LoVo (cell line): ENCODE measurements at places on chromosomes 16 and 17.

GRCh38 chr17:80116276-80116920 lies 15.0 kb downstream of the GAA start:
- no peak for DNase-seq

GRCh38 chr17:17034026-17034425 lies 8.2 kb upstream of the MPRIP start:
- no peak for DNase-seq

DNA sequence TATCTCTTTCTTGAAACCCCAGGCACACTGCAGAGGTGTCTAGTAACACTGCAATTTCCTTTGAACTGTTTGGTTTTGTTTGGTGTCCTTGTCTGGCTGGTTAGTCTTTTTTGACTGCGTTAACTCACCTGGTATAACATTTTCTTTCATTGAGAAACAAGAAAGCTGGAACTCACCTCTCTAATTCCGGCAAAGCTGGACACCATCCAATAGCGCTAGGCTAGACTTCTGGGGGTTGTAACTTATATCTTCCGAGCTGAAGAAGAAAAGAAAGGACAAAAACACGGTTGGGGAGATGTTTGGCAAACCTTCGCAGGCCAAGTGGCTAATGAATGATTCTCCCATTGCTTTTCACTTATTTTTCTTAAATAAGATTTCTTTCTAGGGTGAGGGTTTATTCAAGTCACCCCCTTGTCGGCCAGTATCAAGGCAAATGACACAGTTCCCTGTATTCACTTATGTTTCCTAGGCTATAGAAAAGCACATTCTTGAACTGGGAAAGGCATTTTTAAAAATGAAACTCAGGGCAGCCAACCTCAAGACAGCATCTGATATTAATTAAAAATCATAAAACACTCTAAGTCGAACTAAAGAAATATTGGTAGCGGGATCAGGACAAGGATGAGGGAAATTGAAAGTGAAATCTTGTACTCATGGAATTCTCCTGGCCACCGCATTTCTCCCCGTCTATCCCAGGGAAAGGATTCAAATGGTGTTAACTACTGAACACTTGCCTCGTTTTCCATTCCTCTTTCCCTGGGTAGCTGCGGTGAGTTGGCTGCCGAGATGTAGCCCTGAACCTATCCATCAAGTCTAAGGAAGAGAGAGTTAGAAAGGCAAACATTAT lies 95.9 kb upstream of the ZFHX3 start:
- no peak for DNase-seq

GRCh38 chr17:75459590-75460267 lies 3.3 kb downstream of the TMEM94 start:
- DNase-seq: peak; percentile 64

- no peak for DNase-seq
These were observed 3.6 kb downstream of the SLC43A2 start for GRCh38 chr17:1625053-1625452.

DNA sequence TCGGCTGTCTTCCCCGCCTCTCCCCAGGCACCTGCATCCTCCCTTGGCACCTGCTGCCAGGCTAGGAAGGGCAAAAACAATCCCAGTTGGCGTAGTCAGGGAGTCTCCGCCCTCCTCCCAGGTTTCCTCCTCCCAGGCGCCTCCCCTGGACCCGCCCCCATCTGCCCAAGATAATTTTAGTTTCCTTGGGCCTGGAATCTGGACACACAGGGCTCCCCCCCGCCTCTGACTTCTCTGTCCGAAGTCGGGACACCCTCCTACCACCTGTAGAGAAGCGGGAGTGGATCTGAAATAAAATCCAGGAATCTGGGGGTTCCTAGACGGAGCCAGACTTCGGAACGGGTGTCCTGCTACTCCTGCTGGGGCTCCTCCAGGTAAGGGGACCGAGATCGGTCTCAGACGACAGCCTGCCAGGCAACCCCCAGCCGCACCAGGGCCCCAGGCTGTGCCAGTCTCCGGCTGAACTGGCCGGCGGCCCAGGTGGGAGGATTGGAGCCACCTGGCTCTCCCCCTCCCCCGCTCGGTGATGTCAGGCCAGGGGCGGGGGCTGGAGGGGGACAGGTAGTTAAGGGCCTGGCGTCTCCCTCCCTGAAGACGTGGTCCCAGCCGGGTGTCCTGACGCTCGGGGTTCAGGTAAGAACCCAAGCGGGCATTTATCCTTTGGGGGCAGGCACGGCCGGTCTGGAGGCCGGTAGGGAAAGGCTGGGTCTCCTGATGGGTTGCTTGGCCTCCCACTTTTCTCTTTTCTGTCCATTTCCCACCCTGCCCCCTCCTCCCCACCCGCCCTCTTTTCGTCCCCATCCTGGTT lies at the start of gene GRB7:
TSS of gene GRB7 (plus strand) at position 179 of the 808 bp plus-strand sequence. CDS start 4,364 bp downstream, outside the sequence.
- peak; percentile 88 for DNase-seq

DNA sequence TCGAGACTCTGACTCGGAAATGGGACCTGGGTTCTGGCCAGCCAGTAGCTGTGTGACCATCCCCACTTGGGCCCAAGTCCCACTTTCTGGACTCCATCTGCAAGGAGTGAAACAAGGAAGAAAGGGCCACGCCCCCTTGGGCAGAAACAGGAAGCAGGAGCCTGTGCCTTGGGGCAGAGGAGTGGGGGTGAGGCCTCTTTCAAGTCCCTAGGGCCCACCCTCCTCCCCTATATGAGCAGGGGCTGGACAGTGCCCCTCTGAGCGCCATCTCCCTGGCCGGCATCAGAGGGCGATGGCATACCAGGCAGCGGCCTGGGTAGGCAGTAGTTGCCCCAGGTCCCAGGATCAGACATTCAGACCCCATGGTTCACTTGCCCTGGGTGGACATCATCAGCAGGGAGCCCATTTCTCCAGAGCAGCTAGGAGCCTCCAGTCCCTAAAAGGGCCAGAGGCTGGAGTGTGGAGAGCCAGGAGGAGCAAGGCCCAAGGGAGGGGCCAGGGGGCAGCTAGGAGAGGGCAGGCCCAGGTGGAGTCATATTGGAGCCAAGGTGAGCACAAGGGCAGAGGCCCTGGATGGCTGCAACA lies 7.1 kb downstream of the BCAR1 start:
- no peak for DNase-seq

DNA sequence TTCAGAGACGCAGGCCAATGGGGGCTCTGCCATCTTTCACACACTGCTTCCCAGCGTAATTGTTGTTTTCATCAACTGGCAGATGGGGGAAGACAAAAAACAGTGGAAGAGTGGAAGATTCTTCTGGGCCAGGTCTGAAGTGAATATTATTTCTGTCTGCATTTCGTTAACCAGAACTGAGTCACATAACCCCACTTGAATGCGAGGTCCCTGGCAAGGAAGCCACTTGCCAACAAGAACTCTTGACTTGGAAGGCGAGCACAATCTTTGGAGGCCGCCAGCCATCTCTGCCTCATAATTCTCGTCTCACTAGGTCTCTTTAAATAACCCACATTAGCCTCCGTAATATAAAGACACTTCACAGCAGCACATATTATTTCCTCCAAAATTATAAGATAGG lies 75.4 kb downstream of the CYB561 start:
- DNase-seq: no peak

GRCh38 chr17:37274461-37274860 lies 101.3 kb upstream of the C17orf78 start:
- DNase-seq: no peak

DNA sequence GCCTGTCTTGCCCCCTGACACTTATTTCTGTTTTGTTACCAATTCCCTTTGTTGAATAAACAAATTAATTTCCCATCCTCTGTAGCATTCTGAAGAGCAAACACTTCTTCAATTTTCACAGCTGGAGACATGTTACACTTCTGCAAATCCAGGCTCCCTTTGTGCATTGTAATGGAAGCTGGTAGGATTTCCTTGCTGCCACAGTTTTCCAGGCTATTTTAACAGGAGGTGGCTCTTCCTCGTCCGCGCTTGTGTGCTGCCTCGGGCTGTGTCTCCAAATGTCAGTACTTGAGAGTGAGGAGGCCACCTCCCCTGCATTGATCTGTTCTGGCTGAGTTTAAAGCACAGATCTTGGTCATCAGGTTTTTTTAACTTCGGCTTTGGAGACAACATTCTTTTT lies 40.0 kb downstream of the SOST start:
- no peak for DNase-seq

DNA sequence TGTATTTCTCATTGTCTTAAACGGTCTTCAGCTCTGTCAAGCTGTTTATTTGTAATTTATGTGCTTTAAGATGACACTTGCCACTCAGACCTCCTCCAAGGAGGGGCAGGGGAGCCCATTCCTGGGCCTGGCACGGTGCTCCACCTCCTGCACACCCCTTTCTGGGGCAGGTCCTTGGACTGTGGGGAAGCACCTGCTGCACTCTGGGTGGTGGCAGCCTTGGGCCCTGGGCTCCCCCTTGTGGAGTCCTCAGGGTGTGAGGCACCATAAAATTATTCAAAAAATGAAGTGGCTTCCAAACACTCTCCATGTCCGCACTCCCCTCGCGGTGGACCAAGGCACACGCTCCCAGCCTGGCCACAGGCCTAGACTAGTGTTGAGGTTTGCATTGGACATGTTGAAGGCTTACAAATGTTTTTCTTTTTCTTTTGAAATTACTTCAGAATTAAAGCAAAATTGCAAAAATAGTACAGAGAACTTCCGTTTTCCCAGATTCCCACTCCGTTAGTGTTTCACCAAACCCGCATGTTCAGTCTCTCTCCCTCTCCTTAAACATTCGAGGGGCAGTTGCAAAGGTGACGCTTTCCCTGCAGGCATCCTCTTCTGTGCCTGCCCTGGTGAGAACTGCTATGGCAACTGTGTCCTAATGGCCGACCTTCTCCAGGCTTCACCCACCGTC lies 32.4 kb downstream of the FOXK2 start:
- peak; percentile 49 for DNase-seq

- no peak for DNase-seq
These were observed 160.4 kb downstream of the WWOX start for GRCh38 chr16:78259873-78260272.

GRCh38 chr16:4682616-4683254 lies 10.6 kb upstream of the NUDT16L1 start:
- no peak for DNase-seq

- no peak for DNase-seq
These were observed 43.4 kb downstream of the IRX6 start for GRCh38 chr16:55367301-55367811.

DNA sequence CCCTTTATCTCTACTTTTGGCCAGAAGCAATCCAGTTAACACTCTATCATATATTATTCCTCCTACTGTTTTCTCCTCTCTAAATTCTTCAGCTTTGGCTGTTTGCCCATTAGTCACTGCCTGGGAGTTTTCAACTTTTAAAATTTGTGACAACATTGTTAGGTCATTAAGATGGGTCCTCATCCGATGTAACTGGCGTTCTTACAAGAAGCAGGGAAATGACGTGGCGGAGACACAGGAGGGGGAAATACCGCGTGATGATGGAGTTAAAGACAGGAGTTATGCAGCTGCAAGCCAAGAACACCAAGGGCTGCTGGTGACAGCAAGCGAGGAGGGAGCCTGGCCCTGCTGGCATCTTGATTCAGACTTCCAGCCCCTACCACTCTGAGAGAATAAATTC lies 34.8 kb upstream of the CPHXL start:
- DNase-seq: peak; percentile 9

GRCh38 chr16:84514874-84515835 lies 10.7 kb upstream of the MEAK7 start:
- DNase-seq: no peak

DNA sequence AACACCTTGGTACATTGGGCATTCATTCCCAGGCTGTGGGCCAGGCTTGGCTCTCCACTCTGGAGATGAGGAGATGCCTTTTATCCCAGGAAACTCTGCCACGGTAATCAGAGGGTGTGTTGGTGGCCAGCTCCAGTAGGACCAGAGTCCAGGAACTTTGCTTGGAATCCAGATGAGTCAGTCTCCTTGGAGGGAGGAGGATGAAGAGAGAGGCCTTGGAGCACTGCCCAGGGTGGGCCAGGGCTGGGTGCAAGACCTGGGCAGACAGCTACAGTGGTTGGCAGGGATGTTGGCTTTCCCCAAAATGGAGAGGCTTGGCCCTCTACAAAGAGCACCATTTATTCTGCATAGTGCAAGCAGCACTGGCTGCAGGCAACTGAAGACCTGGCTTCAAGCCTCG lies 209.0 kb downstream of the RGS9 start:
- DNase-seq: peak; percentile 74

DNA sequence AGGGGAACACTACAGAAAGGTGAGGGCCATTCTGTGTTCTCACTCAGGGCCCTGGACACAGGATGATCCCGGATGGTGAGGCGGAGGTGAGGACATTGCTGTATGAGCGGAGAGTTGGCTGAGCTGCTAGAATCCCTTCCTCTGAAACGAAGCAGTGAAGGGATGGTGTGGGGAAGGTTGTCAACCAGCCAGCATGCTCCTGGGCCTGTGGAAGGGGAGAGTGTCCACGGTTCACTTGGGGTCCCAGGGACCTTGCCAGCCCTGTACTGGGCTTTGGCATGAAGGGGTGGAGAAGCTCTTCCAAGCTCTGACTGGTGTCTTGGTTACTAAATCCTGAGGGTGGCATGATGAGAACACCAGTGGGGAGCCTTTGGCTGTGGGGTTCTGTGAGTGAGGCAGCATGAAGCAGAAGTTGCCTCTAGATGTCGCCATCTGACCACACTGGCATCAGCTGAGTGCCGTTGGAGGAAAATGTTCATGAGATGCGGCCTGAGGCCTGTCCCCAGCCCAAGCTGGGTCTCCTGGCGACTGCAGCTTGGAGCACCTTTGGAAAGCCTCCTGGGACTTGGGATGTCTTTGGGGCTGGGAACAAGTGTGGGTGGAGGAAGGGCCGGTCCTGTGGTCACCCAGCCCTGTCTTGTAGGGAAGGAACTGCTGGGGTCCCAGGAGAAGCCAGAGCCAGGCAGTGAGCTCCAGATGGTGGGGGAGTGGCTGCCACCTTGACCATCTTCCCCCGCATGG lies 14.8 kb downstream of the PDP2 start:
- peak; percentile 48 for DNase-seq

- no peak for DNase-seq
These were observed 72.7 kb downstream of the N4BP1 start for GRCh38 chr16:48537275-48537674.

DNA sequence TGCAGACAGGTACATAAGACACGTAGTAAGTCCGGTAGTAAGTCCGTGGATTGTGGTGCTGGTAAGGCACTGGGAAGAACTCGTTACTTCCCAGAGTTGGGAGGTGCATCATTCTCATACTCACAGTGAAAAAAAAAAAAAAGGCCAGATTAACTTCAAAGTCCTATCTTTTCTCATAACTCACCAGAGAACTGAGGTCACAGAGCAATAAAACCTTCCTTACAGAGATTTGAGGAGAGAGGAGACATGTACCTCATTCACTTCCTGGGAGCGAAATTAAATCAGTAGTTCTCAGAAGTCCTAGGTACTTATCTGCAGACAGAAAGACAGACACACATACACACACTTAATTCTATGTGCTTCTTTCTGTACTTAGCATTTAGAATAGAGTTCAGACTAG lies 22.5 kb downstream of the MPHOSPH6 start:
- DNase-seq: no peak

DNA sequence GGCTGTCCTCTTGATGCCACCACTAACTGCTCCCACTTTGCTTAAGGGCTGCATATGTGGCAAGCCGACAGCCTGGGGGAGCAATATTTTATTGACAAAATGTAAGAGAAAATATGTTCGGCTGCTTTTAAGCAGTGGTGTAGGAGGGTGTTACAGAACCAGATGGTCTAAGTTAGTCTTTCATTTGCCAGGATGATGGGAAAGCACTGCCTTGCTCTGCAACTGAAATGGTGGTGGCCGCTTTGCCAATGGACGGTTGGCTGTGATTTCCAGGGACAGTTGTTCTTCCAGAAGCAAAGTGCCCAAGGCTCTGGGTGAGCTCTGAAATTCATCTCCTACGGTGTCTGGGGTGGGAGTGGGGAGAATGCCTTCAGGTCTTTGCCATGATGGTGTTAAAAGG lies 469.3 kb downstream of the TOX3 start:
- no peak for DNase-seq
